ENCODE measurements at places on chromosomes 1 and 21.

- no peak for DNase-seq
Observed at GRCh38 chr1:193105821-193106177, 585 bp upstream of the GLRX2 start.

- no peak for DNase-seq
Observed at GRCh38 chr1:234372011-234372757, 1.1 kb upstream of the COA6 start.

GRCh38 chr1:12851779-12852178, 3.3 kb upstream of the HNRNPCL1 start:
- no peak for DNase-seq

DNA sequence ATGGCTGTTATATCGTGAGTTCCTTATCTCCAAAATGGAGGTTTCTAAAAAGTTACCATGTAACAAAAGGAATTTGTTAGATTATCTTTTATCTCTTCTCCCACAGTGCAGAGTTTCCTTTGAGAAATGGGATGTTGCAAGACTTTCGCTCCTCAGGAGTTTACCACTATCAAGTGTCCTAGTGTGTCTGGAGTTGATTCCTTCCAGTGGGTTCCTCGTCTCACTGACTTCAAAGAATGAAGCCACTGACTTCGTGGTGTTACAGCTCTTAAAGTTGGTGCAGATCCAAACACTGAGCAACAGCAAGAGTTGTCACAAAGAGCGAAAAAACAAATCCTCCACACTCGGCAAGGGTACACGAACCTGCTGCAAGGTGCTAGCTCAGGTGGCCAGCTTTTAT, 37.0 kb downstream of the SPAG17 start:
- DNase-seq = no peak

- DNase-seq = no peak
Observed at GRCh38 chr1:114032271-114033215, 53.3 kb downstream of the OLFML3 start.

DNA sequence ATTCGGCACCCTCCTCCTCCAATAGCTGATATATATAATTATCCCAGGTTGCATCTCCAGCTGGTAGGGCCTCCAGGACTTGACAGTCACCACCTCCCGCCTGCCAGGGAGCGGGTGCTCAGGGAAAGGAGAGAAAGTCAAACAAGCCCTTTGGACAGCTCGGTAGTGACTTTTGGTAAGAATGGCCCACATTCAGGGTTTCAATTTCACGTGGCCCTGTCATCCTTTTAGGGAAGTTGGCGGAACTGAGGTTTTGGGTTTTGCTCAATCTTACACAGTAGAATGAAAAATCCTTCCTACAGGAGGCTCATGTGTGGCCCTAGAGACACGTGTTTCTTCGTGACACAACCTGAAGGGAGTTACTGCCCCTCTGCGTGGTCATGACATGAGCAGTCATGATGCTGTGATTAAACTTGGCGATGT, 44.2 kb downstream of the CAPN8 start:
- no peak for DNase-seq

DNA sequence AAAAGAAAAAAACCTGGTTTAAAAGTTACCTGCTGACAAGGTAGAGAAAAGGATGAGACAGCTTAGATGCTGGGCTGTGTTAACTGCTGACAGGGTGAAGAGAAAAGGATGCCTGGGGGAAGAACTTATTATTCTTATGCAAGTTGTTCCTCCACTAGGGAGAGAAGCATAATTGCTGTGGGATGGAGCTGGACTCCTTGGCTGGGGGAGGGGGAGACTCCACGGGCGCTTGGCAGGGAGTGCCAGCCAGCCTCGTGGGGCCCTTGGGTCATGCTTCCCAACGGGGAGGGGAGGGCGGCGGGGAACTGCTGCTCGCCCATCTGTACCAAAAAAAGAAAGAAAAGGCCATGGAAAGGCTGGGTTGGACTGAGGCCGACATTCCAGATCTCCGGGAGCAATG, 47.2 kb downstream of the SYCP1 start:
- DNase-seq = no peak

DNA sequence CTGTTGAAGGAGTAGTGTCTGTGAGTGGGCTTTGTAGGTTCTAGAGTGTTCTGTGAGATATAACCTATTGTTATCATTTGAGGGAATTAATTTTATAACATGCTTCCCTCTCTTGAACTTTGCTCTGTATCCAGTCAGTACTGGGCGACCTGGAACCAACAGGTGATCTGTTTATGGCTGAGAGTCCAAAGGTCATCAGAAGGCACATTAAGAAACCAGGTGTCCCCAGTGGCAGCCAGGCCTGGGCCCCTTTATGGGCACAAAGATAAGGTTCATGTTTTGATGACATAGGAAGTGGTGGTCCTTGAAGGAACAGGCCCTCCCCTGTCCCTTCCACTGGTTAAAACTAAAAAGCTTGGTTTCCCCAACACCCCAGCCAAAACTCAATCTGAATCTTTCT, 61.1 kb downstream of the FHAD1 start:
- DNase-seq = no peak

DNA sequence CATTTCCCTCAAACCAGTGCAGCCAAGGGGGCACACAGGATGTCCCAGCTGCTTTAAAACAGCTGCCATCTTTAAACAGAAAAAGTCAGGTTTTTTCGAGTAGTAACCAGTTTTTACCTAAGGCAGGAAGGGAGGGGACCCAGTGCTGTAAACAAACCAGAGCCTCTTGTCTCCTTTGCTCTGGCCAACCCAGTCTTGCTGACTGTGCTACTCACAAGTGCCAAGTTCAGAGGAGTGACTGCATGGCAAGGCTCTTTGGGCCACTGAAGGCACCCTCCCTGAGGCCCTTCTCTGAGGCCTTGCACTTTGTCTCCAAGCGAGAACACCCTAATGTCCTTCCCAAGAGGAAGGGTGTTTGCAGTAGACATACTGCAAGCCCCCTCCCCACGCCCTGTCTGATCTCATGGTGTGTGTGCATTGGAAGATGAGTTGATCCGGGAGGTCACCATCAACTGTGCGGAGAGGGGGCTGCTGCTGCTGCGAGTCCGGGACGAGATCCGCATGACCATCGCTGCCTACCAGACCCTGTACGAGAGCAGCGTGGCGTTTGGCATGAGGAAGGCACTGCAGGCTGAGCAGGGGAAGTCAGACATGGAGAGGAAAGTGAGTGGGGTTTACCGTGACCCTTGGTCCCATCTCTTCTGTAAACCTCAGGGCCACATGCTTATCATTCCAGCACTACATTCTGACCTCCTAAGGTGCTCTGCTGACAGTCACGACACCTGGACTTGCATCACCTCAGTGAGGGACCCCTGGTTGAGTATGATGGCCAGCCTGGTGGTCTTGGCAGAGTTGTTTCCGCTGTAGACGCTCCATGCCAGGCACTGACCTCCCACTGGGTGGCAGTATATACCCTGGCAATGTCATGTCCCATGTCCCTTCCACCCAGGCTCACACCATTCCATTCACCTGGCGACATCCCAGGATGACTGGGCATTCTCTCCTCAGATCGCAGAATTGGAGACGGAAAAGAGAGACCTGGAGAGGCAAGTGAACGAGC, 4.7 kb downstream of the DNALI1 start:
- DNase-seq = no peak

DNA sequence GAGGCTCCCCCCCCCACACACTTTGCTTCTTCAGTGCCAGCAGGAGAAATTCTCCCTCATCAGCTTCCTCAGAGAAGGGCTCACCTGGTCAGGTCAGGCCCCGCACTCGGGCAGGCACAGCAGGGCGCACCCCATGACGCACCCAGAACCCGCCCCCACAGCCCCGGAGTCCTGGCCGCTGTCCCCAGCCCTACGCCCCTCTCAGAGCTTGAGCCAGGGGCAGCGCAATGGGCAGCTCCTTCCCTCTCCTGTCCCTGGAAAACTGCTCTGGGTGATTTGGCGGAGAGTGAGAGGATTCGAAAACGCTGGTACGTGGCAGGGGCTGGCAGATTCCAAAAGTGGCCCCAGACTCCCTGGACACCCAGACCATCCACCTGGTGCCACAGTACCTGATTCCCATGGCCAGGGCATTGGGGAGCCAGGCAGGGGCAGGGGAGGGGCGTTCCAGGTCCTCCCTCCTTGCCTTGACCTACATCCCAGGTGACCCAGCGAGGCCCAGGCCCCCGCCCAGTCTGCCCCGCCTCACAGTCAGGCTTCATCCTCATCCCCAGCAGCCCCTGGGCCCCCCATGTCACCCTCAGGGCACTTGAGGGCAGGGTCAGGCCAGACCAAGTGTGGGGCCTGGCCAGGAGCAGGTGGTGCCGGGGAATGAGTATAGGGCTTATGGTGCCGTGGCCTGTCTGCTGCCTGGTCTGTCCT, 23.7 kb downstream of the RRP1 start:
- no peak for DNase-seq

Data from stimulated activated naive CD4-positive, alpha-beta T cell treated with Interleukin-2 at 50 U/mL for 16 hours (primary cell).